PC-3 (cell line): ENCODE measurements at places on chromosomes 4 and X. TPM values are rescaled to one million over a fixed set of nuclear protein-coding genes. Genes with fewer than 3 reads are reported as not detected.

PFKFB1 gene
- 0.22 and 1.1 TPM in 2 replicates for total RNA-seq

ADAD1 gene
- not detected in 2 replicates for total RNA-seq

GRCh38 chr4:174880001-174880400 lies 38.2 kb upstream of the ADAM29 start:
- no peaks in the 10 kb centered on the region for H3K36me3 ChIP-seq
- H3K4me3 ChIP-seq, result no peak overlapping the region
- 0 out of 2 replicates have a peak, but pooled peaks cover 3% of the 10 kb centered on the region for H3K4me1 ChIP-seq
- H3K27ac ChIP-seq, result no peak overlapping the region
- H3K27me3 ChIP-seq, result no peaks in the 10 kb centered on the region
- DNase-seq, result no peak

- DNase-seq, result no peak
- H3K4me3 ChIP-seq, result no peak overlapping the region
- H3K27ac ChIP-seq, result no peak overlapping the region
- H3K36me3 ChIP-seq, result no peaks in the 10 kb centered on the region
- peaks cover 5% of the 10 kb centered on the region; the same call in 1 of the 2 replicates for H3K4me1 ChIP-seq
These were observed 179.0 kb downstream of the CEP135 start for GRCh38 chr4:56127716-56128115.
